Upper lobe of left lung (tissue), 6 donors: ENCODE measurements at places on chromosomes 2 and 18.

GRCh38 chr18:23340661-23341060 is 112.4 kb upstream of the RIOK3 start:
- no peak for DNase-seq

DNA sequence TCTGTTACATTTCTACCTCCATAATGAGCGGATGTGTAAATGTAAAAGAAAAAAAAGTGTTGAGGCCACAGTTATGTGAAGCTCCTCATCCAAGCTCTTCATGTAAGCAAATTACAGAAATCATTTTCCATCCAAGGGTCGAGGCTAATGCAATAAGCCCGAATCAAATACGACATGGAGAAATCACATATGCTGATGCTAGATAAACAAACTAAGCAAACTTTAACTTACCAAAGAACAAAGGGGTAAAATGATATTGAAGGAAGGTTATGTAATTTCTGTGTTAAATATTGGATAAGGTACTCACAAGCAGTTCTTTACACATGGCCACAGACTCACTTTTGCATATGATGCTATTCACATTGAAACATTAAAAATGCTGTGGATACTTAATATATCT is 310.2 kb upstream of the ID2 start:
- DNase-seq = no peak

- DNase-seq = no peak
These were observed 339.3 kb downstream of the LRP1B start for GRCh38 chr2:141791521-141791920.

DNA sequence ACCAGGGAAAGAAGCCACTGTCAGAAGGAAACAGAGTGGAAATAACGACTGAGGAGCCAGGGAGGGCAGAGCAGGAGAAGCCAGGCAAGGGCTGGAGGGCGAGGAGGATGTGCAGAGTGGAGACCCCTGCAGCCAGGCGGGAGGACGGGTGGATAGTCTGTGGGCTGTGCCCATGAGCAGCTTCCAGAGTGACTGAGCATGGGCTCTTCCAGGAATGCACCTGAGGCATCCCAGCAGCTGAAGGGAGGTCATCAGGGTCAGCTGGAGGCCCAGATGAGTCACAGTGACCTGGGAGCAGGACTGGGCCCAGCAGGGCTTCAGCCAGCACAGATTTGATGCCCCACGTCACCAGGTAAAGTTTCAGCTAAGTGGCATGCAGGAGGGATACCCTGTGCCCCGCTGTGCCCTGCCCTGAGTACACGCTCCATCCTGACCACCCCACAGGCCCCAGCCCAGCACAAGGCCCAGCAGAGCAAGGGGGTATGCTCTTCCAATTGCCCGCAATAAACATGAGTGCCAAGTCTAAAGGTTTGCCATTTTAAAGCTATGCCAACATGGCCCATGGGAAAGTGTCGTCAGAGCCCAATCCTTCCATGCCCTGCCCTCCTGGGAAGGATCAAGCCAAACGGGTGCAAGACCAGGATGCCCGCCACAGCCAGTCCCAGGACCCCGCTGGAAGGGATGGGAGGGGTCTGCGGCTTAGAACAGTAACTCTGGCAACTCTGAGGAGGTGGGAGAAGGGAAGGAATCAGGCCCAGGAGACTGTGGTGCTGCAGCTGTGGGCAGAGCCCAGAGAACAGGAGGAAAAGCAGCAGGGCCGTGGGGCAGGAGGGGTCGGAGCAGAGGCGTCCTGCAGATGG is 85.7 kb downstream of the SEPTIN10 start:
- DNase-seq = no peak

DNA sequence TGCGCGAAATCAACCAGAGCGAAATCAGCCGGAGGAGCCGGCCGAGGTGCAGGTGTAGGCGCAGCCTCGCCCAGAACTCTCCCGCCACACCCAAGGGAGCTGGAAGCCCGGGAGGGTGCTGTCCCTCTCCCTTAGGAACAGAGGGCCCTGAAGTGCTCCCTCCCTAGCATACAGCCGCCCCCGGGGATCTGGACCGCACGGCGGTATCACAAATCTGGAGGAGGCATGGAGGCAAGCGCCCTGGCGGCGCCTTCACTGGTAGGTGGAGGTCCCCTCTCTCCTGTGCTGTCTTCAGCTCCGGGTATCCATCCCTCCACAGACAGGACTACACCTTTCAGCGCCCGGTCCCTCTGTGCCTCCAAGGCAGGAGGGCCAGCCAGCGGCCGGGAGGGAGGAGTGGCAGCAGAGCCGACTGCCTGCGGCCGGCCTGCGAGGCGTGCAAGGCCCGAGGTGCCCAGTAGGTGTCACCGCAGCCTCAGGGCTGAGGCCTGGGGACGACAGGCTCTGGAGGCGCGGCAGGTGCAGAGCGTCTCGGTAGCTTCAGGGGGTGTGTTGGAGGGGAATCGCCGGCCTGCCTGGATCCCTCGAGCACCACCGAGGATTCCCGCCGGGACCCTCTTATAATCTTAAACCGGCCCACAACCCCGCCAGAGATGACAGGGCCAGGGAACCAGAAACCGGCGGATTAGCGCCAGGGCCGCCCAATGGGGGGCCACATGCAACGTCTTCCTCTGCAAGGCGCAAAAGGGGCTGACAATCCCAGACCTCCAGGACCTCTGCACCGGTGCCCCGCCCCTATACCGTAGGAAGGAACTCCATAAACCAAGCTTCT is 2.8 kb downstream of the IHH start:
- DNase-seq = peak; percentile 81

DNA sequence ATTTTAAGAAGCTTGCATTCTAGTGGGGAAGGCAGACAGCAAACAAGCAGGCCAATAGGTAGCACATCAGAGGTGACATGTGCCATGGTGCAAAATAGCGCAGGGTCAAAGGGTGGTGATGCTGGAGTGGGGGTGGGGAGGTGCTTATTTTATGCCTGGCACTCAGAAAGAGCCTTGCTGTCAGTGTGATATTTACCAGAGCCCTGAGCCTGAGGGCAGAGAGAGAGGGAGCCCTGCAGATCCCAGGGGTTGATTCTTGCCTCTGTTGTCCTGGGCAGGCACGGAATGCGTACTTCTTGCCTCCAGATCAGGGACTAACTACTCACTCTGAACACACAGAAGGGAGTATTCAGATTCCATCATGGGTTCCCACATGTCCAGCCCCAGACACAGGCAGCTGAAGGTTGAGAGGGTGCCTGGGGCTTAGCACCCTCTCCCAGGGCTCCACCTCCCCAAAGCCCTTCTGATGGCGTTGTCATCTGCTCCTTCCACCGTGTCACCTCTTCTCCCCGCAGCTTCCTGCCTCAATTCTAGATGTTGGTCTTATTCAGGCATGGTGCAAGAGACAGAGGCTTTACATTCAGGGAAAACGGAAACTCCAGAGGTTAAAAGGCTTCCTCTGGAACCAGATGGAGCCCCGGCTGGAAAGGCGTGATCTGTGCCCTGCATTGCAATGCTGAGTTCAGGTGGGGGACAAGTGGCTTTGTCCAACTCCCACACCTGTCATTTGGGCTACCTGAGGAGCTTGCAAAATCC is 252.3 kb downstream of the HAUS1 start:
- no peak for DNase-seq

- DNase-seq = no peak
These were observed 325.9 kb upstream of the LINC00305 start for GRCh38 chr18:64474773-64475172.

DNA sequence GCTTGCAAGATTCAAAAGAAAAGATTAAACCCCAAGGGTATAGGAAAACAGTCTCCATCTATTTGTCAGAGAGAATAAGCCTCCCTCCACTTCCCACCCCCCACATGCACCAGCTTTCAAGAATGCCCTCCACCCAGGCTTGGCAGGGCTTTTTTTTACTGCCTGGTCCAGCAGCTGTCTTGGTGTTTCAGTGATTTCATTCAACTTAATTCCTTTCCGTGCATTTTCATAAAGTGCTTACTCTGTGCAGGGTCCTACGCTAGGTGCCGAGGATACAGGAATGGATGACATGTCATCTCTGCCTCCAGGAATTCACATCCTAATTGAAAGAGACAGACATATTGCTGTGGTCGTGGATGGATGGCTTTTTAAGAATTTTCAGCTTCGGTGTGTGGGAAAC is 117.9 kb downstream of the LRATD1 start:
- no peak for DNase-seq

DNA sequence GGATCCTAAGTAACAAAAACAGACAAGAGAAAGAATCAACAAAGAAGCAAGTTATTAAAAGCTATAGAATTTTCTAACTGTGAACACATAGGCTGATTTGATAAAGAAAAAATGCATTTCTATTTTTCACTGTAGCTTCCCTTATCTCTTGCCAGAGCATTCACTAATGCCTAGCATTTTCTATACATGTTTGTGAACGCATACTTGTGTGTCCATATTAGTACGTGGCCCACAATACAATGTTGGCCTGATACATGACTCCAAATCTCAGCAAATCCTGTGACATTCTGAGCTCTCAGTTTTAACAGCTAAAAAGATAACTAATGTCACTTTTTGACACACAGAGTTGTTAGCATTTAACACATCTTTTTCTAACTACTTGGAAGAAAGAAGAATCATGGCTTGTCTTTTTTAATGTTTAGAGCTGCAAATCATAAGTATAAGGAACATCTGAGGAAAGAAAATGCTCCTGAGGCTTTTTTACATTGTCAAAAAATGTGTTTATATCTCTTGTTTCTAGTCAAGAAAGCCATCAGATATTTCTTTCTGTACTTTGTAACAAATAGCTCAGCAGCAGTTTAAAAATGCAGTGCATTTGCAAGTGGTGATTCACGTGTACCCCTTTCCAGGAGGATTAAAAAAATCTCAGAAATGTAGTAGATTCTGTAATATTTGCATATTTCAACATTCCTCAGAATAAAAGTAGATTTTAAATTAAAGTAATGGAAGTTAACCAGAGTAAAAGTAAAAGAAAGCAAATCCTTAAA is 1646.8 kb upstream of the TMEFF2 start:
- DNase-seq = no peak

GRCh38 chr2:157596992-157597681 is 31.5 kb downstream of the ACVR1C start:
- DNase-seq = peak; percentile 26

DNA sequence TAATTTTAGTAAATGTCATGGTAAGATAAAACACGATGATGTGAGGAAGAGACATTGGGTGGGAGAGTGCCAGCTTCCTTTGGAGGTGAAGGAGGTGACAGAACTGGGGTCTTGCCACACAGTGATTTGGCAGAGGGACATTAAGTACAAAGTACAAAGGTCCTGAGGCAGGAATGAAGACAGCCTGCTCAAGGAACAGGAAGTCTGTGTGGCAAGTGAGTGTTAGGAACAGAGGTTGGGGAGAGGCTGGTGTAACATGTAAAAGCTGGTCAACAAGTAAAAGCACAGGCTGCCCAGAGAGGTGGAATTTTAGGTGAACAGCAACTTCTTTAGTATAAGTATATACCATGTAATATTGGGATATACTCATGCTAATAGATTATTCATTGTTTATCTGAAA is 73.1 kb downstream of the INPP5D start:
- no peak for DNase-seq

- DNase-seq = peak; percentile 67
These were observed 63.2 kb downstream of the ZEB2 start for GRCh38 chr2:144456680-144457079.

GRCh38 chr2:208370881-208371633 is 35.5 kb upstream of the PTH2R start:
- no peak for DNase-seq

DNA sequence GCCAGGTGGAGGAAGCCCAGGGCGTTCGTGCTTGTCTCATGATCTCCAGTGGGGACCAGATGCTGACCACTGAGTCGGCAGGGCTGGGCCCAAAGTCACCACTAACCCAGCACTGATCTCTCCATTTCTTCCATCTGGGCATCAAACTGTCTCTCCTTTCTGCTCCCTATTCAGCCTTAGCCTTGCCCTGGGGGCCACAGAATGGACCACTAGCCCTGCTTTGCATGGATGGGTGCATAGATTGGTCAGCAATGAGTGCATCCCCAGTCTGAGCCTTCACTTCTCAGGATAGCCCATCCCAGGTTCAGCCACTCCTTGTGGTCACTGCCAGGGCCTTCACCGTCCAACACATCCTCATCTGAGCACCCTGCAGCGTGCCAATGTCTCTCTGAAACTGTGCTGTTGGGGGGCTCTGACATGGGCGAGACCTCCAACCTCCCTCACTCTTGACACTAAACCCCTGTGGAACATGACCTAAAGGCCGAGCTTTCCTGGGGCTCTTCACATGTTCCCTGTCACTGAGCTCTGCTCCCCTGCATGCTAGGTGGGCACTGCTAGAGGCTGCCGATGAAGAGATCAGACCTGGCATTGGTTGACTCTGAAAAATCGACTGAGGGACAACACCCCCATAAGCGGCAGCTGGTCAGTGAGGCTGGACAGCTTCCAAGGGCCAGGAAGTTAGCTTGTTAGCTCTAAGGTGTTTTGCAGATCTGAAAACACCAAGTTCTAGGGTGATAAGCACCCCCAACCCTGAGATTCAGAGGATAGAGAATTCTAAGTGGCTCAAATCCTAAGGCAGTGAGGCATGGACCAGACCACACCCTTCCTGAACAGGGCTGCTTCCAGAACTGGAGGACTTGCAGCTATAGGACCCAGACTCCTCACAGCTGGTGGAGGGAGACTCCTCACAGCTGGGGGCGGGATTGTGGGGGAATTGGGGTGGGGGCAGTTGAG is 61.7 kb downstream of the HS1BP3 start:
- no peak for DNase-seq

GRCh38 chr2:99470957-99471356 is 18.9 kb downstream of the REV1 start:
- no peak for DNase-seq

- DNase-seq = no peak
These were observed 55.4 kb downstream of the COLEC12 start for GRCh38 chr18:445055-445454.
